ENCODE measurements at places on chromosomes 3 and 15. TPM values are rescaled to one million over a fixed set of nuclear protein-coding genes. Genes with fewer than 3 reads are reported as not detected.

The ADAM10 gene
- total RNA-seq: 134 TPM

The GP5 gene
- total RNA-seq: 0.17 TPM

The SLC15A2 gene
- total RNA-seq: 18.8 TPM

DNA sequence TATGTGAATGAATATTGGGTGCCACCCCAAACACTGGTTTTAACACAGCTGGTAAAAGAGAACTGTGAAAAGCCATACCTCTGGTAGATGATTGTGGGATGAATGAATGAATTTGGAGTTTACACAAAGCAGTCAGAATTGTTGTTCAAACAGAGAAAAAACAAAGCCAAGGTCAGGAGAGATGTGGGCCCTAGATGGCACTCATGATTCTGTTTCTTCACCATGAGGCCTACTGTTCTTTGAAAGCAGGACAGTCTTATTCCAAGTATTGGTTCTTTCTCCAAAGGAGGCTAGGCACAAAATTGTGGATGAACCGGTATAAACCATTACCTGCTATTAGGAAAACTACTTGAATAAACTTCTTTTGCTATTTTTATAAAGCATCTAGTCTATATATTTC is 97.6 kb downstream of the SAMMSON start:
- DNase-seq: no peak

Measured in mucosa of gallbladder (tissue), 1 donor.